ENCODE measurements at places on chromosomes 7 and 10.

DNA sequence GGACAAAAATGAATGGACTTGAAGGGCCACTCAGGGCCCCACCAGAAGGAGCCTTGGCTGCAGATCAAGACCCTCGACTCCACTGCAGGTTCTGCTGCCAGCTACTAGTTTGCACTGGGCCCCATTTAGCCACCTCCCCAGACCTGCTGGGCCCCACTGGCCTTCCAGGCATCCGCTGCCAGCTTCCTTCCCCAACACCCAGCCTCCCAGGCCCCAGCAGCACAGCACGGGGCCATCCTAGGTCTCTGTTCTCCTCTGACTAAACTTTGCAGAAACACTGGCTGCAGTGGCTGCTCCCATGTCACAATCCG is 277.4 kb upstream of the KLF14 start:
- DNase-seq = no peak

DNA sequence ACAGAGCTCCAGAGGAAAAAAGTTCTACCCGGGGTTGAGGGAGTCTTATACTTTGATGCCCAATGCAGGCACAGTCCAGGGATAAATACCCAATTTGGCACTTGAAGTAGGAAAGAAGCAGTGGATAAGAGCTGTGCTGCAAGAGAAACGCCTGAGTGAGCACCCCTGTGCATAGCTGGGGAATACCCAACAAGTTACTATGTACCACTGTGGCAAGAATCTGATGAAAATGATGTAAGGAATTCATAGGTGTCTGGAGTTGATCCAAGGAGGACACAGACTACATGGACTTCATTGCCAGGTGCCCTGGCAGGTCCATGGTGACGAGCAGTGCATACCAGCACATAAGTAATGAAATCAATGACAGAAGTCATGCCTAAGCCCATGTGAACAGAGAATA is 183.7 kb upstream of the FEZF1 start:
- DNase-seq = no peak

- no peak for DNase-seq
These were observed 1249.9 kb upstream of the AUTS2 start for GRCh38 chr7:68348401-68348800.

DNA sequence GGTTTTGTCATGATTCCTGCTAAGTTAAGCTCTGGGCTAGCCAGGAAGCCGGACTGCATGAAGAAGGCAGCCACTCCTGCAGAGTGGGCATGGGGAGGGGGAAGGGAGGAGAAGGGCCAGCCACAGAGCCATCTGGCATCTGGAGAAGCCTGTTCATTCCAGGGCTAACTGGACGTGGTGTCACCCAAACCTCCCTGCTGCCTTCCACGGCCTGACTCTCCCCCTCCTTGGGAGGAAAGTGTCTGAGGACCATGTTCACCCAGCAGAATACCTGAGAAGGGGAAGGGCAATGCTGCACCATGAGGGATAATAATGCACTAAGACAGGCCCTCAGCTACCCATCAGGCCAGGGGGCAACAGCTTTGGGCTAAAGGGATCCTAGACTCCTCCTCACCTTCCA is 15.4 kb downstream of the AQP1 start:
- DNase-seq = no peak

GRCh38 chr10:482051-482501 is 207.4 kb downstream of the DIP2C start:
- no peak for DNase-seq

DNA sequence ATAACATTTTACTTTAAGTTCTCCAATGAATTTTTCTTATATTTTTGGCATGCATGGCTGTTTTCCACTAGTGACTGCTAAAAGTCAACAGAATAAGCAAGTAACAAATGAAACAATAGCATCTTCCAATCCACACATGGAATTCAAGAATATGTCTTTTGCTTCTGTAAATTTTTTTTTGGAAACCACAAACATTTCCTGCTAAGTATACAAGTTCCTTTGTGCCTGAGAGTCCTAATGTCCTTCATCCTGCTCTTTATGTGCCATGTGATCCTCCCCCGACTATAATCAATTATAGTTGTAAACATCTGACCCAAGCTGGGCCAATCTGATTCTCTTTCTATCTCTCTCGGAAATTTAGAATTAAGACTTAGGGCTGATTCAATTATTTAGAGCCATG is 61.2 kb downstream of the PPP1R3C start:
- no peak for DNase-seq

GRCh38 chr7:14739168-14739840 is 163.2 kb downstream of the DGKB start:
- no peak for DNase-seq

DNA sequence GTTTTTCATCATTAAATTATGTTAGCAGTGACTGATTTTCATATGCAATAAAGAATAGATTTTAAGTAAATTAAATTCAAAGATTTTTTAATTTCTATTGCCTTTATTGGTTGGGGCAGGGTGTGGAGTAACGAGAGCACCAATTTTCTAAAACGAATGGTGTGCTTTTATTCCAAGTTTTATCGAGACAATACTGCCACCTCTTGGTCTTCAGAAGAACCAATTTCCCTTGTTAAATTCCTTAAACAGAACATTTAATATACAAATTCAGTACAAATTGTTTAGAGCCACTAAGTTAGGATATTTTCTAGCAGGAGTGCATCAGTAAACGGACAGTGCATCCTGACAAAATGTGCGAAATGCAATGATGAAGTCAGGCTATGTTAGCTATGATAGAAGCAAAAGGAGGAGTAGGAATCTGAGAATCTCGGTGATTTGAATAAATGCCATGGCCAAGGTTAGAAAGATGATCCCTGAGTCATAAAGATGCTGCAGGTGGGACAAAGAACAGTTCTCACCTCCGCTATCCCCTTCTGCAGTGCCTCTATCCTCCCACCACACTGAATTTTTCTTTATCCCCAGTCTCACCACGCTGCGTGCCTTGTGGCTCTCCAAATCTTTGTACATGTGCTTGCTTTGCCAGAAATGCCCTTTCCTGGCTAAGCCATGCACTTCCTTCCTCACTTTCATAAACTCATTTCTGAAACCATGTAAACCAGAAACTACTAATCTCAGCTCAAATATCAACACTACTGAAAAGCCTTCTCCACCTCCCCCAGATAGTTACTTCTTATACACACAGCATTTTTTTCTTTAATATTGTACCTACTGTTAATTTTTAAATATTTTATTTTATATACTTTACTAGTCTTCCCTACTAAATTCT is 31.9 kb upstream of the AGBL3 start:
- DNase-seq = no peak

- DNase-seq = peak; percentile 82
These were observed 263.6 kb upstream of the ZMIZ1 start for GRCh38 chr10:78805176-78805575.

DNA sequence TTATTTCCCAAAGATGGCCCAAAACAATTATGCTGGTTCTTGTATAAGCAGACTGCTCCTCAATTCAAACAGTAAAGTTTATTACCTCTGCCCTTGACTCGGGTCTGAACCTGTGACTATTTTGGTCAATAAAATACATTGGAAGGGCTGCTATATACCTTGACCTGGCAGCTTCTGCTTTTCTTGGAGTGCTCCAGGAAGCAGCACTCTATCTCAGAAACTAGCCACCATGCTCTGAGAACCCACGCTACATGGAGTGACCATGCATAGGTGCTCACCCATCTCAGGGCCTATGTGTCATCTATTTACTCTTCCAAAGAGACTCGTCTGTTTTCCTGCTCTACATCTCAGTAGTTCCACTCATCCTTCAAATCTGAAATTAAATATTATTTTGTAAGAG is 299.9 kb downstream of the AHR start:
- no peak for DNase-seq

- no peak for DNase-seq
These were observed 3.2 kb upstream of the EGR2 start for GRCh38 chr10:62819141-62819920.

DNA sequence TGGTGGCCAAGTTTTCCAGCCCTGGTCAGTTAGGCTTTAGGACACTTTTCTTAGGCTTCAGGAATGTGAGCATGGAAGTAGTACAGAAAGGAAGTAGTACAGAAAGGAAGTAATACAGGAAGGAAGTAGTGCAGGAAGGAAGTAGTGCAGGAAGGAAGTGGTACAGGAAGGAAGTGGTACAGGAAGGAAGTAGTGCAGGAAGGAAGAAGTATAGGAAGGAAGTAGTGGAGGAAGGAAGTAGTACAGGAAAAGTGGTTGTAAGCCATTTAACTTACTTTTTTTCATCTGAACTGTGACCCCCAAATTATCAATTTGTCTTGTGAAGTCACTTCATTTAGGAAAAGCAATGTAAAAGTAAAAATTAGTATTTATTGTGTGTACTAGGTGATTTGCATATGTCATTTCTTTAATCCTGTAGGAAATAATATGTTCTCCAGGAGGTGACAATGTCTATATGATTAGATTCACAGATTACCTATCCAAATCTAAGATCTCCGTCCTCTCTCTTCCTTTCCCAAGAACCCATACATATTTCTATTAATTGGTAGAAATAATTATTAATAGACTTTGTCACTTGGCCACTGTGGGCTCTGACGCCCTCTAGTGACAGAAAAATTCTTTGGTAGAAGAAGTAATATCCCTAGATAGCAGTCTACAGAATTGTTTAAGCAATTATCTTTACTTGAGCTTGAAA is 3.9 kb upstream of the FAS start:
- no peak for DNase-seq

DNA sequence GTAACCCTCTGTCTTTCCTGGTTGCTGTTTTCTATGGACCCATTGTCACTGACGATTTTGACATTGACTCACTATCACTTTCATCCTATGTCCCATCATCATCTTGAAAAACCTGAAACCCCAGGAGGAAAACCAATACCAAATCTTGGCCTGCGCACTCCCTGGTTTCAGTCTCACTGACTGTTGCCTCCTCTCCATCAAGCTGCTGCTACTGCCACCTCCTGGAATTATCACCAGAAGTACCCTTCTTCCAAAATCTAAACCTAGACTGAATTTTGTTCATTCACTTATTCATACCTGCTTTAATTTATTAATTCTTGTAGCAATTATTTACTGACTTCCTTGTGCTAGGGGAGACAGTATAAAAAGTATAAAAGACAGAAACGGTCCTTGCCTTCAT is 44.5 kb upstream of the ACBD5 start:
- no peak for DNase-seq

GRCh38 chr7:2586326-2587020 is 27.7 kb downstream of the IQCE start:
- no peak for DNase-seq

- DNase-seq = no peak
These were observed 51.2 kb upstream of the SORCS1 start for GRCh38 chr10:107215681-107216080.

DNA sequence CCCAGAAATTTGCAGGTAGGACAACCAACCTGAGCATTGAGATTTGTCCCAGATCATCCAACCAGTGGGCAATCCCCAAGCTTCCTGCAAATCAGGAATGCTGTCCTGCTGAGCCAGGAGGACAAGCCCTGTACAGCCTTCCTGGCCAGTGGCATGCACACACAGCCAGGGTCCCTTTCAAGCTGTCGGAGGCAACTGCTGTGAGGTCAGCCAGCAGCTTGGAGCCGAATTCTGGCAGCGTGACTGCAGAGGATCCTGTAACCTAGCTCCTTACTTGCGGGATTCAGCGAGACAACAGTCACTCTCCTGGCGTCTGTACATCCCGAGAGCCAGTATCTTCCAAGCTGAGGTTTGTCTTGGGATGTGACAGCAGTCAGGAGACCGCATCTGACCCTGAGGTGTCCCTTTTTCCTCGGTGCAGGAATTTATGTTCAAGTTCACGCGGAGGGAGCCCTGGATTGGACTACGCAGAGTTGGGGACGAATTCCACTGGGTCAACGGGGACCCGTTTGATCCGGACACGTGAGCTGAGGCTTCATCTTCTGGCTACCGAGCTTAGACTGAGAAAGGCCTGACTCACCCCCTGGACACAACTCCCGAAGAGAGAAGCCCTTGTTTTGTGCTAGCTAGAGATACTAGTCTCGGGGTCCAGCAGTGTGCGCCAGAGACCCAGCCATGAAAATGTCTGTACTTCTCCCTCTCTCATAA is 18.3 kb downstream of the CLEC2L start:
- peak; percentile 41 for DNase-seq

- DNase-seq = no peak
These were observed 56.7 kb downstream of the CHST15 start for GRCh38 chr10:124036746-124037145.

GRCh38 chr10:64196638-64197315 is 675.6 kb downstream of the REEP3 start:
- peak; percentile 66 for DNase-seq

GRCh38 chr10:112054516-112054915 is 129.0 kb downstream of the GPAM start:
- no peak for DNase-seq

GRCh38 chr10:74213571-74214162 is 62.6 kb downstream of the ADK start:
- DNase-seq = no peak

GRCh38 chr10:101902820-101903145 is 59.2 kb upstream of the KCNIP2 start:
- no peak for DNase-seq

All from aorta (tissue), 5 donors.